Temporal lobe (tissue), 4 donors: ENCODE measurements at places on chromosomes 13 and 19. TPM values are rescaled to one million over a fixed set of nuclear protein-coding genes. Genes with fewer than 3 reads are reported as not detected.

The SIGLECL1 gene
- not detected for total RNA-seq

The TNFSF9 gene
- 1.5 TPM for total RNA-seq

The MTUS2 gene
- total RNA-seq: 7.1 TPM

The TMPRSS9 gene
- total RNA-seq: 0.25 TPM

The WDR87 gene
- total RNA-seq: not detected

The MRI1 gene
- total RNA-seq: 21.4 TPM

The TMEM59L gene
- 42.0 TPM for total RNA-seq
